C1 segment of cervical spinal cord (tissue), 14 donors: ENCODE measurements at places on chromosomes 4 and X.

DNA sequence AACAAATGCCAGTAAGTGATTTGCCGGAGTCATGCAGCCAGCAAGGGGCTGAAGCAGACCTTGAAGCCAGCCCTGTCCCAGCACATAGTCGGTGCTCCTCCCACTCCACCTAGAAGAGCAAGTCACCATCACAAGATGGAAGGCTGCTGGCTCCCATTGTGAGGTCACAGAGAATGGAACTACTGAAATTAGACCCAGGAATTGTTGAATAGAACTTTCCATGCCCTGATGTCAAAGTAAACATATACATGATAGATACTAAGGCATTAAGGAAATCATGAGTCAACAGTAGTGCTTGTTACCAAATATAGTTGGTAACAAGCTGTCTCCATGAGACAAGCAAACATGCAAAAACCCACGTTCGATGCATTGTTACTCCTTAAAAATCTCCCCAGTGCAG lies 177.1 kb upstream of the MID1 start:
- DNase-seq = no peak

DNA sequence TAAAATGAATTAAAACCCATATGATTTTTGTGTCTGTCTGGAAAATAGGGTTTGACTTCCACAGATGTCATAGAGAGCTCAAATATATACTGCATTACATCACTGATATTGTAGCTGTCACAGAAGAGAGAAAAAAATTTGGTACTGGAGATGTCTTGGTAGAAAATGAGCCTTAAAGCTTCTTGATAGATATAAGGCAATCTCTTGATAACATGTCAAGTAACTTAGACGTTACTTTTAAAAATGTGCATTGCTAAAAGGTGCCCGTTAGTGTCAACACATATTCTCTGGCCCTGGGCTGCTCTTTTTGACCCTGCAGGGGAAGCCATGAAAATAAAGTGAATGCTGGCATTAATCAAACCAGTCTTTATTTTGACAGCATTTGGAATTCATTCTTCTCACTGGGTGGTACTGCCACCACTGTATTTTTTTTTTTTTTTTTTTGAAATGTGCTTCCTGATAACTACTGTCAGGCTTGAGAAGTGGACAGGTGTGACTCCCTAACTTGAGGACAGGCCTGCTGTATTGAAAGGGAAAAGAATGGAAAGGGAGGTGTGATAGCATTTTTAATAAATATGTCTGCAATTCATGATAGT lies 53.0 kb upstream of the RAPGEF2 start:
- DNase-seq = no peak

- no peak for DNase-seq
These were observed 497.1 kb upstream of the TENM3 start for GRCh38 chr4:181745933-181746625.

DNA sequence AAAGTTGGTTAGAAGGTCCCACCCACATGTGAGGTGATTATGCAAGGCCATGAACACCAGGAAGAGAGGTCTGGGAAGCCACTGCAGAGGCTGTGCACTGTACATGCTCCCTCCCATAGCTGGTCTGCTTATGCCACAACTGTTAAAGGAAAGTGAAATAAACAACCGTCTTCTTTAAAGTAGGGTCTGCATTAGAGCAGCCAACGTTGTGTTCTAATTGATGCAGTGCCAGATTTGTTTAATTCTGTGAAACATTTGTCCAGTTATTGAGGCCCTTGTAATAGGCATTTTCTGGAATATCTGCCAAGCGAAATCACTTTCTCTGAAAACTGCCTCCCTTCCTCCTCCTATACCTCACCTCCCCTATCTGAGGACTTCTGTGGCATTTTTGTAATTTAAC lies 224.0 kb upstream of the LNX1 start:
- DNase-seq = no peak

GRCh38 chrX:69082055-69082752 lies 83.0 kb downstream of the PJA1 start:
- DNase-seq = no peak
